ENCODE measurements at places on chromosomes 6 and 20.
A peak's percentile ranks its signal among the peaks of the same experiment; 100 is the strongest.

- DNase-seq, result no peak
Observed at GRCh38 chr20:3731944-3732326, 550 bp upstream of the HSPA12B start.

DNA sequence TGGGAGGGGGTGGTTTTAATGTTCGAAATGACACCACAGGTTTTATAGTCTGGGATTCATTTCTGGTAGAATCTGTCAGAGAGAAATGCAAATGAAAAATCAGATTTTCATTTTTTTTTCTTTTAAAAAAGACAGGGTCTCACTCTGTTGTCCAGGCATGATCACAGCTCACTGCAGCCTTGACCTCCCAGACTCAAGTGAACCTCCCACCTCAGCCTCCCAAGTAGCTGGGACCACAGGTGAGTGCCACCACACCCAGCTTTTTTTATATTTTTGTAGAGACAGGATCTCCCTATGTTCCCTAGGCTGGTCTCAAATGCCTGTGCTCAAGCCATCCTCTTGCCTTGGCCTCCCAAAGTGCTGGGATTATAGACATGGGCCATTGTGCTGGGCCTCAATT lies 2.4 kb upstream of the ADNP start:
- DNase-seq, result no peak

DNA sequence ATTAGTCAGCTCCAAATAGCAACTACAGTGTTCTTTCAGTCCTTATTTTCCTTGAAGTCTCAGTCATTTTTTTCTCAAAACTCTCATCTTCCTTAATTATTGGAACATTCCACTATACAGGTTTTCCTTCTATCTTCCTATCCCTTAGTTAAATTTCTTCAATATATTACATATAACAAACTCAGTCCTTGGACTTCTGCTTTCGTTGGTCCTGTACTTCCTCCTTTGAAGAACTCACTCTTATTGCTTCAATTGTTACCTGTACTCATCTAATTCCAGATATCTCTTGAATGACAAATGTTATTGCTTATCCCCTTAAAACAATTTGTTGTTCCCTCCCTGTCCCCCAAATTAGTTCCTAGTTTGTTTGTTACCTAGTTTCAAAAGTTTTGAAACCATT lies 67.7 kb upstream of the NOTCH4 start:
- DNase-seq, result no peak

DNA sequence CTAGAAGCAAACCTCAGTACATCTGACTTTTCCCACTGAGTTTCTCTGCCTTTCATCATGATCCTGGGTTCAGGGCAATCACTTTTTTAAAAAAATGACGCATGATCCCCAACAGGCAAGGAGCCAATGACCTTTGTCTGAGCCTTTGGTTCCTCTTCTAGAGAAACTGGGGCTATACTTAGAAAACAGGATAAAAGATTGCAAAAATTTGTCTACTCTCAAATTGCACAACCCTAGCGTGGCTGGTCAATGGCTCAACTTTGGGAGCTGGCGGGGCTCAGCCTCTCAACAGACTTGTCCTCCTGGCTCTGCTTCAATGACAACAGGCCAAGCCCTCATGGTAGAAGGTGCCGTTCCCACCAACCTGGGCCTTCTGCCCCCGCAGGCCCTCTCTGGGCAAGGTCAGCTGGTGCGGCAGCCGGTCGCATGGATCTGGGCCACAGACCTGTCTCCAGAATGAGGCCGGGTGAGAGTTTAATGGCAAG lies 48.7 kb downstream of the PDYN start:
- no peak for DNase-seq

- no peak for DNase-seq
Observed at GRCh38 chr6:31083742-31084354, 28.5 kb downstream of the C6orf15 start.

DNA sequence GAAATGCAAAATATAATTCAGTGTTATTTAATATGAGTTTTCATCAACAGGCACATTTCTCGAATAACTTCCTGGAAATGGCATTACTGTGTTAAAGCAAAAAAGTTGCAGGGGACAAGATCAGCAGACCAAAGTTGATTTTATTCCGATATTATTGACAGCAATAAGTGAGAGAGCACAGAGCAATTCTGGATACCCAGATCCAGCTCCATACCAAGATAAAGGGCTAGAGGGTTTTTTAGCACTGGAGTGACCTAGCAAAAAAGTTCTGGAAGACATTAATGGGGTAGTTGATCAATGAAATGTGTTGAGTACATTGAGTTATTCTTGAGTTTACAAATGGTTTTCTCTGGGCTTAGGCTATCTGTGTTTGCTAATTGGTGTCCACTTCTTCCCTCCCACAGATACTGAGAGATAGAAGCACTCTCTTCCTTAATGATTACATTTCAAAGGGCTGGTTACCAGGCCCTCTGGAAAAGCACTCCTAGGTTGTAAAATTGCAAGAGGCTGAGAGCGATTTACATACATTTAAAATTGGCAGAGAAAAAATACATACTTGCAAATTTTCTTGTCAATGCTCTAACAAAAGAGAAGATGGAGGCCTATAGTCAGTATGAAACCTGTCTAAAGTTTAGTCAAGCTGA lies 47.0 kb upstream of the MANEA start:
- DNase-seq, result no peak

- no peak for DNase-seq
Observed at GRCh38 chr6:128131036-128131435, 230.2 kb upstream of the THEMIS start.

- DNase-seq, result no peak
Observed at GRCh38 chr6:129789974-129790373, 71.1 kb downstream of the TMEM244 start.

- DNase-seq, result no peak
Observed at GRCh38 chr20:34199183-34199582, 42.0 kb upstream of the ASIP start.

DNA sequence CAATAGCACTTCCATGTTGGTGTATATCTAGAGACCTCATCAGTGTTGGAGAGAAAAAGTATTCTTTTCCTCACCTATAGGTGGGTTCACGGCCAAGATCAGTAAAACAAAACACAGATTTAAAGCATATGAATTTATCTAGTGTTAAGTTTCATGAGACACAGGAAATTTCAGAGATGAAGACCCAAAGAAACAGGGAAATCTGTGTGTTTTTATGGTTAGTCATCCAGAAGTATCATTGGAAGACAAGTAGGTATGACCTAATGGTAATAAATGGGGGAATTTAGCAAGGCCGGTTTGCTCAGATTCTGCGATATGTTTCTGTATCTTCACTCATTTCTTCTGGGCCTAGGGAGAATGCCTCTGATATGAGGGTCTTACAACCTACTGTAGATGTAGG lies 419.6 kb upstream of the MARCKS start:
- no peak for DNase-seq

GRCh38 chr20:13800728-13801134 lies 15.9 kb downstream of the NDUFAF5 start:
- peak; percentile 97 for DNase-seq

- no peak for DNase-seq
Observed at GRCh38 chr20:64225171-64225595, 30.4 kb upstream of the PCMTD2 start.

GRCh38 chr6:141824350-141824749 lies 308.4 kb upstream of the GJE1 start:
- DNase-seq, result no peak

All from NCI-H1105 (cell line).